Stimulated activated CD8-positive, alpha-beta memory T cell treated with anti-CD3 and anti-CD28 coated beads, Interleukin-12 subunit alpha, Interleukin-12 subunit beta, amount 100 ng/mL, for 4 hours (primary cell): ENCODE measurements at places on chromosomes 4 and X.

GRCh38 chr4:186762361-186762760 lies 38.7 kb upstream of the FAT1 start:
- DNase-seq, result no peak

GRCh38 chr4:143773998-143774895 lies 73.8 kb upstream of the FREM3 start:
- no peak for DNase-seq

- no peak for DNase-seq
These were observed 821 bp downstream of the CXCL8 start for GRCh38 chr4:73741031-73741749.

- no peak for DNase-seq
These were observed 177.5 kb downstream of the ANKRD50 start for GRCh38 chr4:124535003-124535402.

- DNase-seq, result no peak
These were observed 21.8 kb downstream of the SPRY1 start for GRCh38 chr4:123418351-123418931.

GRCh38 chr4:187283201-187283955 lies 559.7 kb upstream of the FAT1 start:
- DNase-seq, result no peak

GRCh38 chr4:10158333-10158942 lies 41.8 kb upstream of the WDR1 start:
- DNase-seq, result no peak

DNA sequence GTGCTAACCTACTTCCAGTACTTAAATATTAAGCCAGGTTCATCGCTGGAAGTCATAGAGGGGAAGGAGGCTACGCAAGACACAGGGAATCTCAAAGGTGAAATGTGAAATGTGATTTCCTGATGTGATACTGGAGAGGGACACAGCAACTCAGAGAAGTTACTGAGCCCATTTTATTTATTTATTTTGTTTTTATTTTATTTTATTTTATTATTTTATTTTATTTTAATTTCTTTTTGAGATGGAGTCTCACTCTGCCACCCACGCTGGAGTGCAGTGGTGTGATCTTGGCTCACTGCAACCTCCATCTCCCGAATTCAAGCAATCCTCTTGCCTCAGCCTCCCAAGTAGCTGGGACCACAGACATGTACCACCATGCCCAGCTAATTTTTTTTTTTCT lies 19.7 kb downstream of the CLRN2 start:
- no peak for DNase-seq

DNA sequence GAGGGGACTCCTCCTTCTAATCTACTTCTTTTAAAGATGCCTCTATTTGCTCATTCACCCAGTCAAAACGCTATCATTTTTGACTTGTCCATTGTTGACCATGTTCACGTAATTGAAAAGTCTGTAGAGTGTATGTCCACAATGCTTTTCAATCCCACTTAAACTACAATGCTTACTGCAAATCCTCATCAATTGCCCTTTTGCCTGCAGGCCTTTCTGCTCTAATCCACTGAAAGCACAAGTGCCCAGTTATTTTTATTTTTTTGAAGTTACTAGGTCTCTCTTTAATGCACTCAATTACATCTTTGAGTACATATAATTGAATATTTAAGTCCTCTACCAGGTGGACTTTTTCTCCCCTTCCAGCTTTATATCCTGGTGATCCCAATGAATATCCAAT lies 437.4 kb downstream of the PDGFC start:
- DNase-seq, result no peak
